ENCODE measurements at places on chromosomes 12 and 14. TPM values are rescaled to one million over a fixed set of nuclear protein-coding genes. Genes with fewer than 3 reads are reported as not detected.

The CLEC2B gene
- 116 TPM for total RNA-seq

The SOAT2 gene
- total RNA-seq: 2.5 TPM

The RIMBP2 gene
- not detected for total RNA-seq

The ADAM21 gene
- total RNA-seq: not detected

The PRKAB1 gene
- total RNA-seq: 28.2 TPM

- no peak for DNase-seq
Measured at GRCh38 chr12:114809097-114809496, 125.1 kb upstream of the TBX3 start.

DNA sequence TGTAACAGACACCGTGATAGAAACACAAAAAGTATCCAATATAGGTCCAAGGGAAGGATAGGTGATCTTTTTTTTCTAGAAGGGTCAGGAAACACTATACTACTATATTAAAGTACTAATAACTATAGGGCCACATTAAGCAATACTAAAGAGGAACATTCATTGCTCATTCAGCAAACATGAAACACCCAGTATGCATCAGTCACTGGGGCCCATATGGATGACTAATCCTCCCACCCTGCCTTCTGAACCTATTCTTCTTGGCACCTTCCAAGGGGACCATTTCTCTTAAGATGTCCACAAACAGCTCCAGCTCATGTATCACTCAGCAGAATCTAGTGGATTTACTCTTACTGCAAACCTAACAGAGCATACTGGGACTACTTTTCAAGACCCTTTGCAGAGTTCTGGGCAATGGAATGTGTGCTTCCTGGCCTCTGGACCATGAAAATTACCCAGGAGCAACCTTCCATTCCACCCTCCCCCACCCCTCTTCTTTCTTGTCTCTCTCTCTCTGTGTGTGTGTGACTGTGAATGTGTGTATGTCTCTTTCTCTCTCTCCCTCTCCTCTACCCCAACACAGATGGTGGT, 187.9 kb downstream of the EPS8 start:
- no peak for DNase-seq

DNA sequence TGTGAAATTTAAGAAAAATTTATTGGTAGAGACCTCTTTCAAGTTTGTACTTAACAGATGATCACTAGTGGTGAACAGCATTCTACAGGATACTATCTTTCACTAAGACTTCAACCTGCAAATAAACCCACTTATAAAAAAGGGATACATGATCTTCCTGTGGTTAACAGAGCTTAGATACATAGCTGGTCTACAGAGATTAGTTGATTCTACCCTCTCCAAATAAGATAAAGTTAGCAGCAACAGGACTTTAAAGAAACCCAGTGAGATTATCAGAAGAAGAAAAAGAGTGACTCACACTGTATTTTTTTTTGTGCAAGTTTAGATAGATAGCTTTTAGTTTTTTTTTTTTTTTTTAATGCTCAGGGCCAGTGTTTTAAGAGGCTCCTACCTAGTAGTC, 34.5 kb downstream of the USP44 start:
- no peak for DNase-seq

GRCh38 chr12:789852-790563, 37.6 kb downstream of the WNK1 start:
- DNase-seq: no peak

- DNase-seq: no peak
Measured at GRCh38 chr14:93010522-93011140, 87.7 kb downstream of the CHGA start.

GRCh38 chr14:29223947-29224346, 457.4 kb downstream of the FOXG1 start:
- DNase-seq: no peak

Measured in T-helper 17 cell (primary cell).